ENCODE measurements at places on chromosomes 7 and 10.

DNA sequence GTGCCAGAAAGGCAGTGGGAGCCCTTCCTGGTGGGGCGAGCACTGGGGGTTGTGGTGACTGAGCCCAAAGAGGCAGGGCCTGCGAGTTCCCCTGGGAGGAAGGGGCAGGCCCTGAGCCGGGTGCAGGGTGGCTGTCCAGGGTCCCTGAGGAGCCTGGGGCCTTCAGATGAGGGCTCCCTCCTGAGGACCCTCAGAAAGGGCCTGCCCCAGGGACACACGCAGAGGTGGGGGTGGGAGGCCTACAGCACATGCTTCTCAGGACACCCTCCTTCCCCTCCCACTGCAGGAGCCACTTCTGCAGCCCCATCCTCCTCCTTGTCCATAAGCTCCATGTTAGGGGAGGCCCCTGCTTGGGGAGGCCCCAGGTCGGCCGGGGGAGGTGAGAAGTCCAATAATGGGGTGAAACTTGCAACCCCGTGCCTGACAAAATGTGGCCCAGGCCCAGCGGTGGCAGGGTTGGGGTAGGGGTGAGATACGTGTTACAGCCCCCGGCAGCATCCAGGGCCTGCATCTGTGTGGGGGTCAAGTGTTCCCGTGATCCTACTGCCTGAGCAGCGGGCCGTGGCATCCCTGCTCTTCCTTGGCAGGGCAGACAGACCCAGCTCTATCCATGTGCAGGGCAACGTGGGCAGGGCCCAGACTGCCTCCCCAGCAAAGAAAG, 31.8 kb upstream of the RET start:
- DNase-seq: no peak

DNA sequence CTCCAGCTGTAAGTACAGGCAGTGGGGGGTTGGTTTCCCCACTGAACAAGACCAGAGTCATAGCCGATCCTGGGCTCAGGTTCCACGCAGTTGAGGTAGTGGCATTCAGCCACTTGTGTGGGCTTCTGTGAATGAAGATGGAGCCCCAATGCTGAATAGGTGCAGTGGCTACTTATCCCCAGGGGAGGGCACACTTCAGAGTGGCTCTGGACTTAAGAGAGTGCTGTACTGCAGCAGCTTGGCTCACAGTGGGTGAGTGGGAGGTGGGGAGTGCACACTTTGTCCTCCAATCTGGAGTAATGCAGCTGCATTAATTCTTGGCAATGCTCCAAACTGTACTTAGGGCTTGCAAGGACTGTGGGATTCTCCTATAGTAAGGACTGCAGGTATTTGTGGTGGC, 81.9 kb downstream of the BUB3 start:
- no peak for DNase-seq

- no peak for DNase-seq
These were observed 23.5 kb downstream of the HTR7 start for GRCh38 chr10:90834326-90834725.

DNA sequence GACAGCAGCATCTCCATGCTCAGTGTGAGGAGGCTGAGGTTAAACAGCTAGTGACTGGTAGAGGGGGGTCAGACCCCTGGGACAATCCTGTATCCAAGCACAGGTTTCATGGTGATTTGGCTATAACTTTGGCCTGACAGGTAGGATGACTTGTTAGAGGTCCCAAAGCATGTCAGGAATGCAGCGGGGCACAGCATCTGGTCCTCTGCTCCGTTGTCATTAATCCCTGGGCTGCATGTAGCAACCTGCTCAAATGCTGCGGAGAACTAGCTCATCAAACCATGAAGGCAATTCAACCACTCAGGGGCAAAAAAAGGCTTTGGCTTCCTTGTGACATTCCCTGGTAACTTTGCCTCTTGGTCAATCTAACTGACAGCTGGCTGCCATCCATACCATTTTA, 26.8 kb downstream of the WNT2 start:
- DNase-seq: no peak

- DNase-seq: no peak
These were observed 35.1 kb upstream of the ING3 start for GRCh38 chr7:120915314-120916105.

DNA sequence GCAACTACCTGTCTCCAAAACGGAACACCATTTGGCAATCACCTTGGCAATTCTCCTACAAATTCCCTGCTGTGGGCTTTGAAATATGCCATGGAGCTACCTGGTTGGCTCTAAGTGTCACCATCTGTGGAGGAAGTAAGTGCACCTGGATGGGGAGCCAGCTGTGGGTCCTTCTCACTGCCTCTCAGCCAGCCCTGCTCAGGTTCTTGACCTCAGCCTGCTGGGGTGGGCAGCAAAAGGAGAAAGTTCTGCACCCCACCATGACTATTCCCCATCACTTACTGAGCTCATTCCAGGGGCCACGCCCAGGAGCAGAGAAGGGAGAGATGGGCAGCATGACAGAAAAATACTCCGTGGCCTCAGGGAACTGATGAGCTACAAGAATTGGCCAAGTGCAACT, 158.7 kb downstream of the TNS3 start:
- no peak for DNase-seq

DNA sequence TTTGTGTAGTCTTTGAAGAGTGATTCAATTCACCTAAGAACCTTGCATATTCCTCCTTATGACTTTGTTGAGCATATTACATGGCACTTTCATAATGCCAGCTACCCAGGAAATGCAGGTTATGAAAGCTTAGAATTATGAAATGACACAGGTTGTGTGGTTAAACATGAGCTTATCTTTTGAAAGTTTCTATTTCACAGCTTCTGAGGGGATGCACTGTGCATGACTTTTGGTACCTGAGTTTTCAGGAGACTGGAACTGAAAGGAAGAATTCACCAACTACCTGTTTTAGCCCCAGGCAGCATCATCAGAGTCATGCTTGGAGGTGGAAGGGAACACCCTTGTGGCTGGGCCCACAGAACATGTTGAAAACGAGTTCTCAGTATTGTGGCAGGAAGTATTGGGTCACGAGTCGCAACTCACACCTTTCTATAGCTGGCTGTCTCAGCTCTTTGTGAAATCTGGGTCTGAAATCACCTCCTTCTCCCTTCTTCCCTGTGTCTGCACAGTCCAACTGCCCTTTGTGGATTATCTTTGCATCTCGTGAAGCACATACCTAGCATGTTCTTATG, 228.2 kb downstream of the PTEN start:
- peak; percentile 41 for DNase-seq

DNA sequence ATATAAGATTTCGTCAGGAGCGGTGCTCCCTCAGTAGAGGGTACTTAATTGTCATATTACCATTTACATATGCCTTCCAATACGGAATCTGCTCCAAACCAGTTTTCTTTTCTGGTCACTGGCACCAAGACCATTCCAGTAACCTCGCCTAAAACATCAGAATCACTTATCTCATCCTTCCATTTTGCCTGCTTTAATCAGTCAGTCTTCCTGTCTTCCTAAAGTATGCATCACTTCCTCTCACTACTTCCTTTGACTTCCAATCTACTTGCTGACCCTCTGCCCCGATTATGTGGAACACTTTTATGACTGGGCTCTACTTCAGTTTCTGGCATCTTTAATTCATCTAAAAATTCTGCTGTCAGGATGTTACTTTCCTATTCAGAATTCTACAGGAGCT, 33.5 kb downstream of the CUL2 start:
- no peak for DNase-seq

DNA sequence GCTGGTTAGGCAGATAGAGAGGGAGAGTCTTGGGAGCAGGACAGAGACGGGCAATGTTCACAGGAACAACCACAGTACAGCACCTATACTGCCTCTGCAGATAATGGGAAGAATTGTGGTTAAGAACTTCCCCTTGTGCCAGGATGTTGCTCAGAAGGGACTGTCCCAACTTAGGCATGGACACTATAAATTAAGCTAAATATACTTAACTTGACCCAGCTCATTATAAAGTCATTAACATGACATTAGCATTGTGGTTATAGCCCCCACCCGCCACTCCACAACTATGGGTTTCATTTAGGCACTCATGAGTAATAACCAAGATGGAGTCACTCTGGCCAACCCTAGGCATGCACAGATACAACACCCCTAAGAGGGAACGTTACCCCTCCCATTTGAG, 310.9 kb upstream of the NRG3 start:
- no peak for DNase-seq

GRCh38 chr10:111338805-111339204, 262.0 kb downstream of the ADRA2A start:
- DNase-seq: no peak

- no peak for DNase-seq
These were observed 47.5 kb downstream of the JAKMIP3 start for GRCh38 chr10:132113206-132113605.

GRCh38 chr10:22570234-22570633, 144.1 kb downstream of the PIP4K2A start:
- no peak for DNase-seq

- no peak for DNase-seq
These were observed 63.7 kb upstream of the ANTXRL start for GRCh38 chr10:46223064-46223480.

DNA sequence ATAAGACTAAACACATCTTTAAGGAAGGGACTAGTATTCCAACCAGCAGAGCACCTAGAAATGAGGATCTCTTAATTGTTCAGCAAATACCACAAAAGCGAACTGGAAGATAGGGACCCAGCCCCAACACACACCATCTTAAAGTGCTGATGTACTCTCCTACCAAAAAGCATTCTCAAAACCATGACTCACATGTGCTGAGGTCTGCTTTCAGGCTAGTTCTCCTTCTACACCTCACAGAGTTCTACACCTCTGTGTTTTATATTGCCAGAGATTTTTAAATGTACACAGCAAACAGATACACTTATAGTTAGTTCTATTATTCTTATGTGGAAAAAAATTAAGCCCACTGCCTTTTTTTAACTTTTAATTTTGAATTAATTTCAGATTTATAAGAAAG, 191.9 kb downstream of the DOCK4 start:
- DNase-seq: no peak

- peak; percentile 78 for DNase-seq
These were observed 1.4 kb downstream of the HPSE2 start for GRCh38 chr10:99234041-99234790.

GRCh38 chr10:126704649-126705048, 34.2 kb upstream of the C10orf90 start:
- no peak for DNase-seq

- no peak for DNase-seq
These were observed 83.4 kb downstream of the PON1 start for GRCh38 chr7:95240921-95241320.

DNA sequence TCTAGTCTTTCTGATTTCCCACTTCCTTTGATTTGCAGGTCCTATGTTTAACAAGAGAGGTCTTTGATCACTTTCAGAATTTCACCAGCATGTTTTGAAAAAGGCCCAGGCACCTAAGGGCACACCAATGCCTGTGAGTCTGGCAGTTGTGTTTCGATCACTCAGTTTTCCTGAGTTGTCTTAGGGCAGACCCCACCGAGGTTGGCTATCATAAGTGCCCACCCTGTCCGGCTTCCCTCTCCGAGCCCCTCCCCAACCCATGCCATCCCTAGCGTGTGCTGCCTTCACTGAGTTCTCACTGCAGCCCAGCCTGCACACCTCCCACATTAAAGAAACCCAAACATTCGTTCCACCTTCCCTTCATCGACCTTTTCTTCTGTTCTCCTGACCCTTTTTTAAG, 257.9 kb downstream of the GRID1 start:
- DNase-seq: no peak

- no peak for DNase-seq
These were observed 5.7 kb upstream of the R3HCC1L start for GRCh38 chr10:98128802-98129201.

- no peak for DNase-seq
These were observed 68.7 kb downstream of the ST7 start for GRCh38 chr7:117021986-117022385.

GRCh38 chr7:131219312-131220041, 108.2 kb upstream of the MKLN1 start:
- DNase-seq: no peak

DNA sequence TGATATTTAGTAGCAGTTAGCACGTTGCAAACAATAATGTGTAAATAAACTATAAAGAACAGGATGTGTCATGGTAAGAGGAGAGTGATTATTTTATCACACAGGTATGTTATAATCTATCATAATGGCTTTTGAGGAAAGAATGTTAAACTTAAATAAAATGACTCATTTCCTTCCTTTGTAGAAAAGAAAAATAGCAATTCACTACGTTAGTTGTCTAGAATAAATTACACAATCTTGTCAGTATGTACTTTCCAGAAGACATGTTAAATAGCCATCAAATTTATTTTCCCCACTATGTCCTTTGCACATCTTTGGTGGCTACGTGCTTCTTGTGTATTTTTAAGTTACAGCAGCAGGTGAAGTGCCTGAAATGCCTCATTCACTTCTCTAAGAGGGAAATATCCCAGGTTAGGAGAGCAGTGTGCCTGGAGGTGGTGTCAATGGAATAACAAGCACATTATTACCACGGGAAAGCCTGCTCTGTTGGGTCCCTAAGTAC, 133.8 kb downstream of the SEMA3A start:
- no peak for DNase-seq

DNA sequence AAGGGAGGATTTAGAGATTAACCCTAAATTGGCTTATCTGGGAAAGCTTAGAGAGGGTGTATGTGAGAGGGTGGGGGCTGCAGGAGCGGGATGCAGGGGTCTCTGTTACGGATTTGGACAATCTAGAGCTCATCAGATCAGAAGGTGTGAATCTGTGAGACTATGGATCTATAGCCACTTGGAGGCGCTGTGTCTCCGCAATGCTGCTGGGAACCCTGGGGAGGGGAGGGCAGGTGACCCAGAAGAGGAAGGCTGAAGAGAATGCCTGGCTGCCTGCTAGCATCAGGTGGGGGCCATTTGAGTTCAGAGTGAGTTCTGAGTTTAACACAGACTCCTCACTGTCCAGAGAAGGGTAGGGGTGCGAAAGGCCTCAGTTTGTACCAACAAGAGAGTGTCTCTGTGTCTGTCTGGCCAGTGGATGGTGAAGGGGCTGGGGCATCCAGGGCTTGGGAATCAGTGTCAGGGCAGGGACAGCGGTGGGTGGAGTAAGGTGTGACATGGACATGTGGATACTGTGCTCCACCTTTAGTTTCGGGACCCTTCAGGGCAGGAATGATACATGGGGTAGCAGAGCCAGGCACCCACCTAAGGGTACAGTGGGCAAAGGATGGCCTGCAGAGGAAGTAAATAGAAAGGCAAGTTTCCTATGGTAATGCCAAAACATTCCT, 187.3 kb upstream of the PRSS58 start:
- DNase-seq: no peak

GRCh38 chr7:22726345-22726906, 574 bp upstream of the IL6 start:
- DNase-seq: peak; percentile 35

DNA sequence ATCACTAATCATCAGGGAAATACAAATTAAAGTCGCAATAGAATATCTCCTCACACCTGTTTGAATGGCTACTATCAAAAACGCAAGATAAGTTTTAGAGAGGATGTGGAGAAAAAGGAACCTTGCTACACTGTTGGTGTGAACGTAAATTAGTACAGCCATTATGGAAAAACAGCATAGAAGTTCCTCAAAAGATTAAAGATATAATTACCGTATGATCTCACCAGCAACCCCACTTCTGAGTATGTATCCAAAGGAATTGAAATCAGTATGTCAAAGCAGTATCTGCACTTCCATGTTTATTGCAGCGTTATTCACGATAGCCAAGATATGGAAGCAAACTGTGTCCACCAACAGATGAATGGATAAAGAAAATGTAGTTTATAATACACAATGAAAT, 164.4 kb downstream of the ZNF365 start:
- DNase-seq: no peak

GRCh38 chr7:127231415-127231814, 21.3 kb downstream of the GRM8 start:
- DNase-seq: no peak
